Nasal cavity respiratory epithelium epithelial cell of viscerocranial mucosa (primary cell): ENCODE measurements at places on chromosomes 1 and 21. TPM values are rescaled to one million over a fixed set of nuclear protein-coding genes. Genes with fewer than 3 reads are reported as not detected.

Gene PTPRC
- total RNA-seq, result not detected in 2 replicates

Gene RGS8
- not detected in 2 replicates for total RNA-seq

Gene BACE2
- 57.1 and 116 TPM in 2 replicates for total RNA-seq

Gene LCK
- under 0.01 TPM in 1 of 2 replicates, not detected in the other for total RNA-seq

Gene NCSTN
- total RNA-seq, result 53.0 and 97.3 TPM in 2 replicates

Gene PTGS2
- 65.2 and 99.1 TPM in 2 replicates for total RNA-seq

Gene B3GALNT2
- 77.9 and 99.5 TPM in 2 replicates for total RNA-seq

Gene ANKRD45
- 0.28 TPM in 1 of 2 replicates, not detected in the other for total RNA-seq

Gene NBPF6
- total RNA-seq, result under 0.01 TPM in 1 of 2 replicates, not detected in the other

Gene CDKN2C
- total RNA-seq, result 0.34 and 0.36 TPM in 2 replicates
